Glutamatergic neuron (in vitro differentiated cells): ENCODE measurements at places on chromosomes 7 and 10. TPM values are rescaled to one million over a fixed set of nuclear protein-coding genes. Genes with fewer than 3 reads are reported as not detected.

SEMA3C gene
- 91.3 TPM for total RNA-seq

DNA sequence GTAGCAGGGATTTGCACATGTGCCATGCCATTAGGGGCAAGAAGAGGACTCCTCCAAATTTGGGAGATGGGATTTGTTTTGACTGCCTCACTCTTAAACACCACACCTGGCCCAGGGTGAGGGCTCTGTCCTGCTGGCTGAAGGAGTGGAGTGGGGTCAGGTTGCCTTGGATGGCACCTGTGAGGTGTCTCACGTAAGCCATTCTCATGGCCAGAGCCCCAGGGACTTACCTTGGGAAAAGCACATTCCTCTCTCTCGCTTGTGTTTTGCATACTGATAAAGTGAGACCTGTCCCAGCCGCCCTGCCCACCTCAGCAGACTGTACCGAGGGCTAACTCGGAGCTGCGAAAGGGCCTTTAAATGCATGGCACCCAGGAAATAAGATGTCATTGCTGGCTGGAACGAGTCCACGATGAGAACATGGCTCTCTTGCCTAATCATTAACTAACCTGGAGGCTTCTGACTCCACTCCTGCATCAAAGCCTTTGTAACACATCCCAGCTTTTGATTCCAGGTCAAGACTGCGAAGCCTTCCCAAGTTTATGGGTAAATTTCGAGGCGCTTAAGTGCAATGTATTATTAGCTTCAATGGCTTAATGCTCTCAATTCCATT lies 184.0 kb upstream of the RNF32 start:
- no peaks in the 10 kb centered on the region for H3K4me1 ChIP-seq
- no peaks in the 10 kb centered on the region for H3K36me3 ChIP-seq

HOXA3 gene
- total RNA-seq, result not detected

DNA sequence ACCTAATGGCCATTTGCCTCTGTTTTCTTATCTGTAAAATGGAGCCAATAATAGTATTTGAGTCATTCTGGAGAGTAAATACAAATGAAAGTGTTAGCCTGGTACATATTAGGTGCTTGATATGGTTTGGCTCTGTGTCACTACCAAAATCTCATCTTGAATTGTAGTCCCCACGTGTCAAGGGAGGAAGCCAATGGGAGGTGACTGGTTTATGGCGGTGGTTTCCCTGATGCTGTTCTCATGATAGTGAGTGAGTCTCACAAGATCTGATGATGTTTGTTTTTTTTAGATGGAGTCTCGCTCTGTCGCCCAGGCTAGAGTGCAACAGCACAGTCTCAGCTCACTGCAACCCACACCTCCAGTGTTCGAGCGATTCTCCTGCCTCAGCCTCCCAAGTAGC lies 194.0 kb upstream of the SEMA3E start:
- no peak overlapping the region for H3K27ac ChIP-seq
- no peaks in the 10 kb centered on the region for H3K4me1 ChIP-seq
- H3K4me3 ChIP-seq, result no peak overlapping the region
- no peaks in the 10 kb centered on the region for H3K27me3 ChIP-seq

- no peak overlapping the region for H3K27ac ChIP-seq
- no peaks in the 10 kb centered on the region for H3K36me3 ChIP-seq
- DNase-seq, result no peak
- peaks cover 6% of the 10 kb centered on the region for H3K27me3 ChIP-seq
These were observed 130.5 kb upstream of the NPS start for GRCh38 chr10:127418536-127419168.

GRCh38 chr10:48470115-48470892 lies 134.6 kb downstream of the ARHGAP22 start:
- peaks cover 10% of the 10 kb centered on the region for H3K27me3 ChIP-seq
- H3K27ac ChIP-seq, result no peak overlapping the region
- no peak overlapping the region for H3K4me3 ChIP-seq
- DNase-seq, result no peak

DNA sequence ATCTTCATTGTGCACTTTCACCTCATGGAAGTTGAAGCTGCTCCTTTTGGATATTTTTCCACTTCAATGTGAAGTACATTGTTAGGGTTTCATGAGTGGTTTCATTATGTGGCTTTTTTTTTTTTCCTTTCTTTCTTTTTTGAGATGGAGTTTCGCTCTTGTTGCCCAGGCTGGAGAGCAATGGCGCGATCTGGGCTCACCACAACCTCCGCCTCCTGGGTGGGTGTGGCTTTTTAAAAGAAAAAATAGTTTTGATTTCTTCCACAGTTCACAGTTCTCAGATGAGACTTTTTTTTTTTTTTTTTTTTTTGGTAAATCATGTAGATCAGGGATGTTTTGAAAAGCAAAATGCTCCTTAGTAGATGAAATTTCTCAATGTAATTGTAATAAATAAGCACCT lies 652.3 kb upstream of the ANKRD30A start:
- no peak for DNase-seq
- H3K4me1 ChIP-seq, result no peaks in the 10 kb centered on the region
- no peaks in the 10 kb centered on the region for H3K36me3 ChIP-seq
- no peak overlapping the region for H3K27ac ChIP-seq

DNA sequence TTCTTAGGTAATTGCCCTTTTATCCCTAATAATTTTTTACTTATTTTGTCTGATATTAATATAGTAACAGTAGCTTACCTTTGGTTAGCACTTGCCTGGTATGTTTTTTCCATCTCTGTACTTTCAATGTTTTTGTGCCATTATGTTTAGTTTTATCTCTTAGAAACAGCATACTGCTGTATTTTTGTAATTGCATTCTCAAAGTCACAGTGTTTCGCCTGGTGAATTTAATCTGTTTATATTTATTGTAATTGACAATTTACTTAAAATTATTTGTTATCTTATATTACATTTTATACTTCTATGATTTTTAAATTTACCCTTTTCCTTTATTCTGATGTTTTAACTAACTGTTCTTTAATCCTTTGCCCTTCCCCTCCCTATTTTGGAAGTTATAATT lies 166.4 kb downstream of the RELN start:
- peaks cover 4% of the 10 kb centered on the region for H3K4me1 ChIP-seq
- DNase-seq, result no peak
- H3K36me3 ChIP-seq, result no peaks in the 10 kb centered on the region
- no peak overlapping the region for H3K27ac ChIP-seq
- H3K4me3 ChIP-seq, result no peak overlapping the region

- no peak overlapping the region for H3K27ac ChIP-seq
- H3K36me3 ChIP-seq, result no peaks in the 10 kb centered on the region
- H3K4me3 ChIP-seq, result no peak overlapping the region
- no peaks in the 10 kb centered on the region for H3K4me1 ChIP-seq
- H3K27me3 ChIP-seq, result no peaks in the 10 kb centered on the region
These were observed 38.5 kb upstream of the EXOC6 start for GRCh38 chr10:92809840-92810239.

PCDH15 gene
- 0.64 TPM for total RNA-seq

NUTM2D gene
- 11.3 TPM for total RNA-seq
